ENCODE measurements at places on chromosomes 5 and 9.

GRCh38 chr9:130027533-130028365, 15.2 kb downstream of the FNBP1 start:
- no peak for DNase-seq

GRCh38 chr9:131237291-131237690, 39.0 kb downstream of the FAM78A start:
- no peak for DNase-seq

DNA sequence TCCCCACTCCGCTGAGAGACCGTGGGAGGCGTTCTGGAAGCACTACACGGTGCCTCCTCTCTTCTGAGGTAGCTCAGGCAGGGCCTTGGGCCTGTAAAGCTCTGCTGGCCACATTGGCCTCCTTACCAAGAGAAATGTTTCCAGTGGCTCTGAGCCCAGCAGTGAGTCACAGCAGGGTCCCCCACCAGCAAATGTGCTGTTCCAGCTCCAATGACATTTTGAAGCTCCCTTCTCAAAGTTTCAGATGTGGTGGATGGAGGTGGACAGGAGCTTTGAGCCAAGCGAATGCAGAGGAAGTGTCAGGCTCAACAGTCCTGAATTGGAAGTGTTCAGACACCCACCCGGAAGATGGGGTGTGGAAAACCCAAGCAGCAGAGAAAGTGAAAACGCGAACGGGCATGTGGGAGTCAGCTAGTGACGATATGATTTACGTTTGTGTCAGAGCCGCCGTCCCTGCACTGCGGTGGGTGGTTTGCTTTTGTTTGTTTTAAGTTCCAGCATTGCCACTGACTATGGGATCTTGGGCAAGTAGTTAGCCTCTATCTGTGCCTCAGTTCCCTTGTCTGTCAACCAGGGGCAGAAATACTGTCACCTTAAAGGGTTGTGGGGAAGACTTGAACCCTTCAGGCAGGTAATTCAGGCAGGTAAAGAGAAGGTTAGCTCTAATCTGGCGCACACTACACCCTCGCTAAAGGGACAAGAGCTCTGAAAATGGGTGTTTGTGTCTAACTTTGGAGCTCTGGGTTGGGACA, 38.2 kb downstream of the C5orf15 start:
- DNase-seq: no peak

GRCh38 chr9:3960661-3961144, 339.2 kb downstream of the GLIS3 start:
- DNase-seq: no peak

DNA sequence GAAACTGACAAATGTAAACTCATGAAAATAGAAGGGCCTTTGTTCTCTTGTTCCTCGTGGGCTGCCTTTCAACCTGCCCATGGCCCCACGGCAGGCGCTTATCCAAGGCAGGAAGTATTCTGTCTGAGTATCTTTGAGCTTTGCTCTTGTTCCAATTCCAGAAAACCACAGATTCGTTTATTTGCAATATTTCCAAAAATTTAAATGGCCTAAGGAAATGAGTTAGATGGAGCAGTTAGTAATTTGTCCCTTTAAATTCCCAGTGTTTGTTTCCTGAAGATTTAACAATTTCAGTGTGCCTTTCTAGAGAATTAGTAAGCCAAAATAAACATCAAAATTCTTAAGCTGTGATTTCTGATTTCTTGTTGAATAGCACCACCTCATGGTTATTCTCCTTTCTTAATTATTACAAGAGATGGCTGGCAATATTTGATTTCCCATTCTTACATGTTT, 299.4 kb upstream of the RASA1 start:
- DNase-seq: no peak

- DNase-seq: peak; percentile 33
Measured at GRCh38 chr5:140108093-140109017, 5.6 kb upstream of the PURA start.

DNA sequence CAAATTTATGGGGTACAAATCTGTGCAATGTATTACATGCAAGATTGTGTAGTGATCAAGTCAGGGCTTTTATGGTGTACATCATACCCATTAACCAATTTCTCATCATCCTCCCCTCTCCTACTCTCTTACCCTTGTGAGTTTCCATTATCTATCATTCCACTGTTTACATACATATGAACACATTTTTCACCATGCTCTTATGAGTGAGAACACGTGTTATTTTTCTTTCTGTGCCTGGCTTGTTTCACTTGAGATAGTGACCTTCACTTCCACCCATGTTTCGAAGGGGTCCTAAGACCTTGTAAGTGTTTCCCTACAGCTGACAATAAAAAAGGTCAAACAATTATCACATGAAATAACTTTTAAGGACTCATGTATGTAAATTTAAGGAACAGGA, 281.7 kb upstream of the CD180 start:
- DNase-seq: no peak

DNA sequence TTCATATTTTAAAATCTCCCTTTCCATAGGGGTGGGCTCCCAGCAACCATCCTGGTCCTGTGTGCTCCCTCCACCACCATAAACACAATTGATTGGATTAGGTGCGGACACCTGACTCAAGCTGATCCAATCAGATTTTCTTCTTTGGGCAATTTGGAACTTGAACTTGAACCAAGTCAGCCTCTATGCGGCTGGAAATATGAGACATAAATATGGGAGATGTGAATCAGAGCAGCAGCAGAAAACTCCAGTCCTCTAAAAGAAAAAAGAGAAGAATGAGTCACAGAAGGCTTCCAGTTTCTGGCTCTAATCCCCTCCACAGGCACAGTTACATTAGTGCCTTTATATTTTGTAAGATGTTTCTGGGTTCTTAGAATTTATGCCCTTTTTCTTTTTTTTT, 306.6 kb downstream of the MLLT3 start:
- no peak for DNase-seq

- no peak for DNase-seq
Measured at GRCh38 chr9:70444904-70445303, 30.4 kb upstream of the KLF9 start.

GRCh38 chr5:175444060-175444904, at the start of gene DRD1:
TSS of gene DRD1 (minus strand) at chr5:175444182. CDS start at chr5:175443099, 1,083 bp downstream.
- peak; percentile 92 for DNase-seq

- DNase-seq: no peak
Measured at GRCh38 chr5:95261437-95262175, 23.3 kb downstream of the MCTP1 start.

GRCh38 chr5:132268769-132269551, 11.5 kb downstream of the PDLIM4 start:
- DNase-seq: no peak

DNA sequence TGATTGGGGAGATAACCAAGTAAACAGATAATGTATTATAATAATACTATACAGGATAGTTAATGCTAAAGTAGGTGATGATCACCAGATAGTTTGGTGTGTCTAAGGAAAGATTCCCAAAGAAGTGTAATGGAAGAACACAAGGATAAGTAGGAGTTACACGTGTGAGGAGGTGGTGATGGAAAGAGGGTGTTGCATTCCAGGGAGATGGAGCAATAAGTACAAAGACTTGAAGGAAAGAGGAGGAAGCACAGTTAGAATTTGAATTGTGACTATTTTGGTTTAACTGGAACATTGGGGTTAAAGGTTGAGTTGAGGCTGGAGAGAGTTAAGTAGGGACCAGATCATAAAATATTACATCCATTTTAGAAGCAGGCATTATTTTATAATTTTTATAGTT, 76.9 kb downstream of the IPO11 start:
- no peak for DNase-seq

DNA sequence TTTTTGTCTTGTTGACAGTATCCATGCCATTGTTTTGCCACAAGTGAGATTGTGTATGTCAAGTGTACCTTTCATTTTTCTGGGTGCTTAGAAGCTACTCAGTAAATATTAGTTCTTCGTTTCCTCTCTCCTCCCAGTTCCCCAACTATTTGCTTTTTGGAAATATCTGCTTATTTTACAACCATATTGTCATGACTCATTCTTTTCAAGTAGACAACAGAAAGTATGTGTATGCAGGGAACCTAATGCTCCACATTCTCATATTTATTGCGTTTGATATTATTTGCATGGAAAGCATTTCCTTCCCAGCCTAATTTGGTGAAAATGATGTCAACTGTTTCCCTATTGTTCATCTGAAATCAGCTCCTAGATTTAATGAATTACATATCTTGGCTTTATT, 483.7 kb upstream of the RIOK2 start:
- DNase-seq: no peak

DNA sequence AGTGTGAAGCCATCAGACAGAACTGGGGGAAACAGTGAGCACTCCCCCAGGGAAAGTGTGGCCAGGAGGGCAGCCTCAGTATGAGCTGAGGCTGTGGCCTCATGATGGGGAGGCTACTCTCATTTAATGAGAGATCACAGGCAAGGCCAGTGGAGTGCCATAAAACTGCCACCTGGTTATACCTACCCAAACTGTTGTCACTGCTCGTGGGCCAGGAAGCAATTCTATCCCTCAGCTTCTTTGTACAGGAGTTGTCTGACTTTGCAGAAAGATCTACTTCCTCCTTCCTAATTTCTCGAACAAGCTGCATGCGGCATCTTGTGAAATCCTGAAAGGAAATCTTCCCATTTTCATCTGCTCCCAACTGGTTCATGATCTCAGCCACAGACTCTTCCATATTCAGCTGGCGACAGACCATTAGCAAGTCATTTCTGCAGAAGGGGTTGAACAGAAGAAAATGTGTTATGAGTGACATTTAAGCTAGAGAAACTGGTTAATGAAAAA, 50.0 kb downstream of the TSSK1B start:
- DNase-seq: no peak

- DNase-seq: no peak
Measured at GRCh38 chr9:133803028-133803585, 65.0 kb upstream of the SARDH start.

DNA sequence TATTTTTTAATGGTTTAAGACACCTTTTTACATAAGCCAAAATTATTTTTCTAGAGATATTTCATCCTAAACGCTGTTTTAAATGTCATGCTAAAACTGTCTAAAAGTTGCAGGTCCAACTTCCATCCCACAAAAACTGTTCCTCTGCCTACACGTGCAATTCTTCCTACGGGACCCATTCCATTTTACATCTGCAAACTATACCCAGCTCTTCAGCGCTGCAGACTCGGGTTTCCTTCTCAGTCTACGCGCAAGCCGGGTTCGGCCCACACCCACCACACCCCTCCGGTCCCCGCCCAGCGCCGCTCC, 8.7 kb downstream of the RANBP6 start:
- DNase-seq: no peak

DNA sequence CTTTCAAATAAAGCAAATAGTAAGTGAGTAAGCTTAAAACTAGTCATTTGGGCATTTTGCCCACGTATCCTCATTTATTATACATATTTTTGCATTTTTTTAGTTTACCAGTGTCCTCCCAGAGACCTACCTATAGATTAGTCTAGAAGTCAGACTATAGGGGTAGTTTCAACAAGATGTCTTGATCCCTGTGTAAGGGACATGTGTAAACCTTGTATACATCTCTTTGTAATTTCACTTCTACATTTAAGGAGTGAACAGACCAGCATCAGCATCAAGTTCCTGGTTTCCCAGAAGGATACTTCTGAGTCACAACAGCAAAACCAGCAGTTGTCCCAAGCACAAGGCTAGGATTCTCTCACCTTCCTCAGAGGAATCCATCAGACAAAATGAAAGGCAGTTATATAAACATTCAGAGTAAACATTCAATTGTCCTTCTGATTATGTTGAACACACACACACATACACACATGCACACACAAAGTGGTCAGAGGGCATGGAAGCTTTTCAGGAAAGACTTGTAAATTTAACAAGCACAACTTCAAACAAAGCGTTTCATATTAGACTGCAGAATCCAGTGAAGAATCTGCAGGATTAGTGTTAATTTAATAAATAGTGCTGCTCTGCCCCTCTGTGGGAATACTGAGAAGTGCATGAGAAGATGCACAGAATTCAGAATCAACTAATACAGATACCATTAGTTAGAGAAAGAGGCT, 55.4 kb downstream of the HINT1 start:
- DNase-seq: peak; percentile 45

GRCh38 chr5:117888688-117889087, 1099.7 kb downstream of the DTWD2 start:
- no peak for DNase-seq

- no peak for DNase-seq
Measured at GRCh38 chr5:93787598-93787997, 46.2 kb upstream of the POU5F2 start.

GRCh38 chr5:129511291-129511690, 51.2 kb downstream of the ADAMTS19 start:
- no peak for DNase-seq

- no peak for DNase-seq
Measured at GRCh38 chr5:56412601-56413379, 179.7 kb upstream of the ANKRD55 start.

- DNase-seq: no peak
Measured at GRCh38 chr9:69771775-69772418, 12.1 kb upstream of the PTAR1 start.

GRCh38 chr5:166576323-166576722, 1715.1 kb upstream of the WWC1 start:
- no peak for DNase-seq

- peak; percentile 20 for DNase-seq
Measured at GRCh38 chr5:158923799-158924551, 175.7 kb downstream of the EBF1 start.

- peak; percentile 47 for DNase-seq
Measured at GRCh38 chr9:127133739-127134167, 11.3 kb upstream of the ANGPTL2 start.

- no peak for DNase-seq
Measured at GRCh38 chr9:110319781-110320492, 17.7 kb downstream of the TXNDC8 start.

DNA sequence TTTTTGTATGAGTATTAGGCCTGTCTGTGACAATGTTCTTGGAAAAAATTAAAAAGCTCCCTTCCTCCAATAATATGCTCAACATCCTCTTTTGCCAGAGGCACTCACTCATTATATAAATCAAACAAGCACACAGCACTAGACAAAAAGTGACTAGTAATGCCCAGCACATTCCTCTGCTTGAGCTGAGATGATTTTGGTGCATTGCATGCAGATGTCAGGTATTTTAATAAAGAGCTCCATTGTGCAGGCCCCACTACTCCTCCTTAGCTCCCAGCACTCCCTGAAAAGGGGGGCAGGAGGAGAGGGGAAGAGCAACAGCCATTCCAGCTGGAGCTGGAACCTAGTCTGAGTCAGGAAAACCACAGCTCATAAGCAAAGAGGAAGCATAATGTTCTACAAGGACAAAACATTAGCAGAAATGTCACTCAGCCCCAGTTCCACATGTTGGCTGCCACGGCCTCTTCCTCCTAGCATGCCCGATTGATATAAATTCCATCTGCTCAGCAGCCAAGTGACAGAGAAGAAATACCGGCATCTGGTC, 348.5 kb downstream of the BNC2 start:
- DNase-seq: no peak

GRCh38 chr5:95631991-95632675, 12.2 kb downstream of the GPR150 start:
- DNase-seq: no peak

GRCh38 chr5:113337515-113338415, 97.0 kb downstream of the TSSK1B start:
- no peak for DNase-seq

Measured in iPS-NIHi11 (cell line).